ENCODE measurements at places on chromosomes 12 and 14.

DNA sequence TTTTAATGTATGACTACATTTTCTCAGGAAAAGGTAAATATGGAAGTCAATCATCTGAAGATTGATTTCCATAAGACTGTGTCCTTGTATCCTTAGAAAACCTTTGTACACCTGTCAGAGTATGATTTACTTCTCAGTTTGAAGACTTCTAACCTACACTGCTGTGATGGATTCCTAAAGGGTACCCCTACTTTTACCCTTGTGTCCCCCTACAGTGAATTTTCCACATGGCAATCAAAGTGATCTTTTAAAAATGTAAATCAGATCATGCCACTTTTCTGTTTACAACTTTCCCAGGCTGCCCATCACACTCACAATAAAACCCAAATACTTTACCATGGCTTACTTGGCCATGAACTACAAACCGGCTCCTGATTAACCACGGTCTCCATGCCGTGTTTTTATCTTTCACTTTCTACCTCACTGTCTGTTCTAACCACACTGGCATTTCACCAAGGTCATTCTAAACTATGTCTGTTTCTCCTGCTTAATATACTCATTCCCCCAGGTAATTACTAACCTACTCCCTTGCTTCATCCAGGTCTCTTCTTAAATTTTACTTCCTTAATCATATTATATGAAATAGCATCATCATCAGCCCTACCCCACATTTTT, 8.1 kb downstream of the DNAI7 start:
- no peak for DNase-seq

DNA sequence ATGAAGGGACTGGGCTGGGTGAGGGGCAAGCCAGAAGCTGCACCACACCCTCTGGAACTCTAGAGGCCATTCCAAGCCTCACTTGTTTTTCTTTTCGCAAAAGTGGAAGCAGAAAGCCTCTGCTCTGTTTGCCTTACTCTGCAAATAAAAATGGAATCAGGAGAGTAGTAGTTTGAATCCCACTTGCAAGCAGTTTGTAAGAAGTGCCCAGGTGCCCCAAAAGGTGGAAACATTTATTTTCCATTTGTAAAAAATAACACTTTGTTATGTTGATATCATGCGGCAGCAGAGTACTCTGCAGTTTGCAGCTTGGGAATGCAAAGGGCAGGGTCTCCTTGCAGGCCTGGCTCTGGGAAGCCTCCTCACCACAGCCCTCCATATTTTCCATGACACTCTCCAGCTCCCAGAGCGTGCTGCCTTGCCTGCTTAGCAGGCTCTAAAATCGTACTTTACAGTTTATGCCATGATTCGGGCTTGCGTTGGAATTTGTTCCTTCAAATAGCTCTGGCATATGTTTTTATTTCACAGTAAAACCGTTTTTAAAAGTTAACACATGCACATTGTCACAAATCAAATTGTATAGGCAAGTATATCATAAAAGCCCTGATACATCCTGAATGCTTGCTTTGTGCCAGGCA, 20.0 kb downstream of the TUNAR start:
- no peak for DNase-seq

- no peak for DNase-seq
Observed at GRCh38 chr12:128810182-128811127, 13.3 kb downstream of the SLC15A4 start.

- DNase-seq: no peak
Observed at GRCh38 chr12:131218026-131218922, 264.6 kb downstream of the ADGRD1 start.

GRCh38 chr12:10227648-10228047, 15.0 kb downstream of the GABARAPL1 start:
- no peak for DNase-seq

Data from activated T-cell treated with anti-CD3 and anti-CD28 coated beads for 1 hour (primary cell).